ENCODE measurements at places on chromosomes 1 and 21.
A peak's percentile ranks its signal among the peaks of the same experiment; 100 is the strongest.

- DNase-seq, result no peak
Observed at GRCh38 chr1:183210681-183211080, 24.6 kb downstream of the LAMC2 start.

DNA sequence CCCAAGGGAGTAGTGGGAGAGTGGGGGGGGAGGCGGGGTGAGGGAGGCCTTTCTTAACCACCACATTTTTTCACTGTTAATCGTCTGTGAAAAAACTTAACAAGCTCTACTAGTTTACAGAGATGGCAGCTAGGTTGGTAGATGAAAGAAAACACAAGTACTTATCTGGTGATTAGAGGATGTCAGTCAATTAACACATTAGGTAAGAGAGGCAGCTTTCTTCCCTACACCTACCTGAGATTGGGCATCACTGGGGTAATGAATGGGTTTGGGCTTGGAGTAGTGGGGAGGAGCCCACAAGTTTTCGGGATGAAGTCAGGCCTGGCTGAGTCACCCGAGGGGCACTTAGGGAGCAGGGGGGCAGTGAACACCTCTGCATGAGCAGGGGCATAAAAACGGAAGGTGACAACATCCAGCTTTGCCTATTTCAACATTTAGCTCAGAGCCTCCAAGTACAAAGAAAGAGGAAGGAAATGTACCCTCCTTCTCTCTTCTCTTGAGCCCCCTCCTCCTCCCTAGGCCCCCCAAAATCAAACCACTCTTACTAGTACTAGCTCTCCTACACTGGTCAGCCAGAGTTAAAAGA, 2.5 kb downstream of the LBR start:
- peak; percentile 74 for DNase-seq

- DNase-seq, result no peak
Observed at GRCh38 chr1:219149953-219150352, 23.7 kb upstream of the LYPLAL1 start.

- DNase-seq, result no peak
Observed at GRCh38 chr1:52461821-52462220, 57.4 kb downstream of the PRPF38A start.

GRCh38 chr1:218846181-218846580, 327.5 kb upstream of the LYPLAL1 start:
- no peak for DNase-seq

GRCh38 chr1:220892997-220893700, 13.9 kb downstream of the HLX start:
- no peak for DNase-seq

DNA sequence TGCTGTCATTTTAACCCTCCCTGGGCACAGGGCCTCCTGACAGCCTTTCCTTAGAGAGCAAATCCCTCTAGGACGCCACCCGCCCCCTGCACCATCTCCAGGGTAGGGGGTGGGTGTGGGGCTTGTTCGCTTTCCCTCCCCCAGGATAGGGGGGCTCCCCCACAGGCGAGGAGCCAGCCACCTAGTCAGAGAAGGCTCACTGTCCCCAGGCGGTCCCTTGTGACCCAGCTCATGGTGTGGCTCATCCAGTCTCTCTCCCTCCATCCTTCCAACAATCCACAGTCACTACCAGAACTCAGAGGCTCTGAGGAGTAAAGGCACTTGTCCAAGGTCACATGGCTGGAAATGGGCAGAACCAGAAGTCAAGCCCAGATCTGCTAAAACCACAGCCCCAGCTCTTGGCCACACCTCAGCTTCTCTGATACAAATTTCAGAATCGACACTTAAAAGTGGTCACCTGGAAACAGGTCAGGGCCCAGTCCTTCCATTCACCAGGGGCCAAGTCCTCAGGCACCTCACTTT, 89.8 kb downstream of the MRPL37 start:
- DNase-seq, result no peak

DNA sequence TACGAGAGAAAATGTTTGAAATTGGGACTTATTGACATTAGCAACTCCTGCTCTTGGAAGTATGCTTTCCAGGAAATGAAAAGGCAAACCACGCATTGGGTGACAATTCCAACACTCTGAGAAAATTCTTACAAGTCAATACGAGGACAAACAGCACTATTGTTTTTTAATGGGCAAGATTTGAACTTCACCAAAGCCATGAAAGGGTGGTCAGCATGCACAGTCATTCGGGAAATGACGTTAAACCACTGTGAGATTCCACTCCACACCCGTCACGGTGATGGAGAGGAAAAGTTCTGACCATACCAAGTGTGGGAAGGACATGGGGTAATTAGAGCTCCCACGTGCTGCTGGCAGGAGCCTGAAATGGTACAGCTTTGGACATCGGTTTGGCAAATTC, 12.2 kb upstream of the PRXL2B start:
- DNase-seq, result no peak

DNA sequence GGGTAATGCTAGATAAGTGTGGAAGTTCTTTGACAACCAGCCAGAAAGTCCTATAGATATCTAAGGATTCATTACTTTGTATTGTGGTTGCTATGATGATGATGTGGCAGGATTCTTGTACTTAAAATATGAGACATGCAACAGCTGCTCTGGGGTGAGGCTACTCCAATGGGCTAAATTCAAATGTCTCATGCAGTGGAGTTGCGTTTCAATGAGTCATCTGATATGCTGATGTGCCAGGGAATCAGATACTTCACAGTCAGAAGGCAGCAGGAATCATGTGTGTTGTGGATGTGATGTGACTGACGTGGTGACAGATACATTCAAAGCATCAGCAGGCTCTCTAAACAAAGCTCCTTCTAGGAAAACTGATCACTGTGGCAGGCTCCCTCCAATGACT, 66.5 kb downstream of the TSEN15 start:
- DNase-seq, result no peak

- no peak for DNase-seq
Observed at GRCh38 chr1:110872745-110873720, at the start of gene CD53. Gene CD53, plus strand, starts transcription at chr1:110873148. Its CDS starts 18,261 bp downstream, at chr1:110891409.

DNA sequence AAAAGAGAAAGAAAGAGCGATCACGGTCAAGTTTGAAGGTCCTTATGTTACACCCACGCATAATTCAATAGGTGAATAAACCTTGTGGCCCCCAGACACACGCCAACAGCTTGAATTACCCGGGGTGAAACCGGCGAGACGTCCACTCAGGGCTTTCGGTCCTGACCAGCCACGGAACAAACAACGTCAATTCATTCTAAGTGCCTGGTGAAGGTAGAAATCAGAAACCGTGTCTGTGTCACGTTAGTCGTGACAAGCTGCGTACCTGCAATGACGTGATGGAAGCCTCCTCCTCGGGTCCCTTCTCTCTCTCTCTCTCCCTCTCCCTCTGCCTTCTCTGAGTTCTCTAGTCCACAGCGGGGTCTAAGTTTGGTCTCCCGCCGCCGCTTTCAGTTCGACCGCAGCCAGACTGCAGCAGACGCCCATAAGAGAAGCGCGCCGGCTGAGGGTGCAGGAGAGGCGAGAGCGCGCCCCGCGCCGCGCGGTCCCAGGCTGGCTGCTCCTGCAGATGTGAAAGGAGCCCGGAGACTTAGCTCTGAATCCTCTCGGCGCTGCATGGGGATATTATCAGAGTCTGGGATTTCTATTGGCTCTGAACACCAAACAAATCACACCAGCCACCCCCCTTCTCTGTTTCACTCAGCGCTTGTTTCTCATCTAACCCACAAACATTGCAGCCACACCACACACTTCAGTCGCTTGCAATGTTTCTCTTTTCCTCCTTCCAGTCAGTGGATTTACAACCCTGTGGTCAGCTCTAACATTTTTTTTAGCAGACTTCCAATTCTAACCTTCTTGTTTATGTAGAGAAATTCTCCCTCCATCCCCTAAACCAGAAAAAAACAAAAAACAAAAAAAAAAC, at the start of gene GREM2:
Gene GREM2 (minus strand): TSS at position 537 of the 862 bp plus-strand sequence. CDS start 118,680 bp downstream, outside the sequence.
- DNase-seq, result no peak

- no peak for DNase-seq
Observed at GRCh38 chr1:187759825-187760333, 931.1 kb downstream of the PLA2G4A start.

- no peak for DNase-seq
Observed at GRCh38 chr1:156781585-156782186, 14.4 kb downstream of the PRCC start.

- DNase-seq, result no peak
Observed at GRCh38 chr1:201656311-201657032, 117.5 kb downstream of the NAV1 start.

Data from SW480 (cell line).